ENCODE measurements at places on chromosomes 7 and 10.

- DNase-seq = no peak
Measured at GRCh38 chr10:695396-695795, 5.9 kb upstream of the DIP2C start.

DNA sequence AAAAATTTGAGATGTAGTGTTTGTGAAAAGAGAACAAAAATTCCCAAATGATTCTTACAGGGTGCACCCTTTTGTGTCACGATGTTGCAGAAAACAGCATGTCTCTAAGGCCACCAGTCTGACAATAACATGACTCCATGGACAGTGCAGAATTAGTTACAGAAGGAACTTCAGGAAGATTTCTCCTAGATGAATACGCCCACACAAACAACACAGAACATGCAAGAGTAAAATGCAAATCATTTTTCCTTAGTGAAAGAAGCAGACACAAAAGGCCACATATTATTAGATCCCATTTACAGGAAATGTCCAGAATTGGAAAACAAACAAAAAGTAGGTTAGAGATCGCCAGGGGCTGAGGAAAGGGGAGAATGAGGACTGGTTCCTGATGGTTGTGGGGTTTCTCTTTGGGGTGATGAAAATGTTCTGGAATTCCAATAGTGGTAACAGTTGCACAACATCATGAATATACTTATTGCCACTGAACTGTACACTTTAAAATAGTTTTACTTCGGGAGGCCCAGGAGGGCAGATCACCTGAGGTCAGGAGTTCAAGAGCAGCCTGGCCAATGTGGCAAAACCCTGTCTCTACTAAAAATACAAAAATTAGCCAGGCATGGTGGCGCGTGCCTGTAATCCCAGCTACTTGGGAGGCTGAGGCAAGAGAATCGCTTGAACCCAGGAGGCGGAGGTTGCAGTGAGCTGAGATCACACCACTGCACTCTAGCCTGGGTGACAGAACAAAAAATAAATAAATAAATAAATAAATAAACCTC, 10.2 kb downstream of the ZC3HAV1 start:
- no peak for DNase-seq

DNA sequence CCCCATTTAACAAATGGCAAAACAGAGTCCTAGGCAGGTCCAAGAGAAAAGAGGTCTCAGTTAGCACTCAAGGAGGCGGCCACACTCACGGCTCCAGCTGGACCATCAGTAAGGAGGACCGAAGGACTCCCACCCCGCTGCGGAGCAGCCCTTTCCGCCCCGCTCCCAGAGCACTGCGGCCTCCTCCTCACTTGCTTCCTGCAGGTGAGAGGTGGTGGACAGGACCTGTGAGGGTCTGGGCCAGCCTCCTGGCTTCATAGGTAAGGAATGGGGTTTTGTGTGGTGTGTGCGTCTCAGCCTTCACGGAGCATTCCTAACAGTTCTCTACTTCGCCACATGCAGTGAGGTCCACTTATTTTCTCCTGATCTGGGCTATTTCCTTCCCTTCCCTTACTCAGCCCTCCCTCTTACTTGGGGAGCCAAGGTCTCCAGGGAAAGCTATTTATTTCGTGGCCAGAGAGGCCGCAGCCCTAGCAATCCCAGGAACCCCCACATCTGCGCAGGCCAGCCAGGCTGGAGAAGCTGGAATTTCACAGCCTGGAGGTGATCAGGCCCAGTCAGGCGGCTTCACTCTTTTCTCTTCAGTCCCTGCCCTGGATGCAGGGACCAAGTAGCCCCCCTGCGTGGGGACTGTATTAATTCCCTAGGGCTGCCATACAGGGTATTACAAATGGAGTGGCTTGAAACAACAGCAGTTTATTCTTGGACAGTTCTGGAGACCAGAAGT, 45.9 kb downstream of the ZNF783 start:
- no peak for DNase-seq

GRCh38 chr7:73904219-73905137, 43.5 kb downstream of the TMEM270 start:
- no peak for DNase-seq

- no peak for DNase-seq
Measured at GRCh38 chr10:125124907-125125306, 35.5 kb downstream of the CTBP2 start.

- DNase-seq = no peak
Measured at GRCh38 chr7:12028508-12028907, 182.6 kb upstream of the TMEM106B start.

DNA sequence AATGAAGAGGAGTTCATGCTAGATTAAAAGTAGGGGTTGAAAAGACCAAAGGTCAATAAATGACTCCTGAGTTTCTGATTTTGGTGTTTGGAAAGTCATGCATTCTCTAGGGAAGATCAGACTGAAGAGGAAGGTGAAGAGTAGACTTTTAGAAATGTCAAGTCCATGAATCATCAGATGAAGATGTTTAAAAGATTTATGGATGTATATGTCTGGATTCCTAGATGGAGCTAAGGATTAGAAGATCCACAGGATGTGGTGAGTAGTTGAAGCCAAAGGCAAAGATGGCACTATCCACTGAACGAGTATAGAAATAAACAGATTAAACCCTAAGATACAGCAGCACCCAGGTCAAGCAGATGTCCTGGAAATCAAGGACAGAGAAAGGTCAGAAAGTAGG, 298.5 kb downstream of the GPAM start:
- DNase-seq = no peak

All from stimulated activated CD8-positive, alpha-beta memory T cell treated with anti-CD3 and anti-CD28 coated beads, Interleukin-2, amount 100 ng/mL, for 48 hours (primary cell).